ENCODE measurements at places on chromosomes 3 and 15.

DNA sequence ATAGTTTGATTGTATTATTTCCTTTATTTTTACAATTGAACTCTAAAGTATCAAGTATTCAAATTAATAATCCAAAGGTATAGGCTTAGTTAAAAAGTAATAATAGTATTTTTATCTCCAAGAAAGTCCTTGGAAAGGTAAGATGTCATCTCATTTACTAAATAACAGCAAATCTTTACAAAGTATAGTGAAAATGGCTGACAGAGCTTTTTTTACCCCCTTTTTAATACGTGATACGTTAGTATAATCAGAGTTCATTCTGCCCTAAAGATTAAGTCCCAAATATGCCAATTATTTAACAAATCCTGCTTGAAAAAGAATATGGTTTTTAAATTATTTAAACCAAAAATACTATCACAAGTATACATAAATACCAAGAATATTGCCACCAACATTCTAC lies 12.2 kb downstream of the CBLB start:
- DNase-seq = no peak

DNA sequence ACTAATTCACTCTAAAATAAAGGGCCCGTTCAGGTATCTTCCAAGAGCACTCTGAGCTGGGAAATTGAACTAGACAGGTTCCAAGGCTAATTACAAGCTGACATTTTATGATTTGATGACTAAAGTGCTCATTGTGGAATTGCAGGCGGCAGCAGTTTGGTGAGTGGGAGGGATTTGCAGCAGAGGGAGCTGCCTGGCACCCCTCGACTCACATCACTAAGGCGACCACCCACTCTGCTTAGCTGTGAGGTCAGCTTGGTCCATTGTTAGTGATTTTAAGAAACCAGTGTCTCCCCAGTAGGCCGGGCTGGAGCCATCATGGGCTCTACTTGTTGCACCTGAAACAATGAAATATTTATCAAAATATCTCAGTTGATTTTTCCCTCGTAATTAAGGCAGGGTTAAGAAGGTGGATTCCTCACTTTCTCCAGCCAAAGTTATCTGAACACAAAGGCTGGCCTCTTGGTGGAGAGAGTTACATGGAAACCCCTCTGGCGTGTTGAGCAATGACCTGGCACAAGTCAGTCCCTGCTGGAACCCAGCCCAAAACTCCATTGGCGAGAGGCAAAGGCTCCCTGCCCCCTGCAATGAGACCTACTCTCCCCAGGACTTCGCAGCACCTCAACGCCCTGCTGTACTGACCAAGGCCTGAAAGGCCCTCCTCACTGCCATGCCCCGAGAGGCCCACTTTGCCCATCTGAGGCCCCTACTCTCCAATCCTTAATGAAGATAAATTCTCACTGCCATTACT lies 65.0 kb upstream of the ATP2B2 start:
- DNase-seq = no peak

DNA sequence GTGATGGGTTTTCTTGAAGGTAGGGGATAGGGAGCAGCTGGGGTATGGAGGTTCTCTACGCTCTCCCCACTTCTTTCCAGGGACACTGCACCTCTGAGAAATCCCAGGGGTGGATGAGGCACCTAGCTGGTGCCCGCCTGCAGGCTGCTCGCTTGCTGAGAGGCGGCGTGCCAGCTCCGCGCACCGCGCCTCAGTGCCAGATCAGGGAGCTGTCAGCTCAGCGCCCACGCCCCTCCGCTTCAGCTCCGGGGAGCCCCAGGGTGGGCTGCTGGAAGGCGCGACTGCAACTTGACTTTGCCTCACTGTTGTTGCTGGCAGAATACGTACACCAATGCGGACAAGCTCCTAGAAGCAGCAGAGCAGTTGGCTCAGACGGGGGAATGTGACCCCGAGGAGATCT lies 345.7 kb upstream of the UMPS start:
- no peak for DNase-seq

DNA sequence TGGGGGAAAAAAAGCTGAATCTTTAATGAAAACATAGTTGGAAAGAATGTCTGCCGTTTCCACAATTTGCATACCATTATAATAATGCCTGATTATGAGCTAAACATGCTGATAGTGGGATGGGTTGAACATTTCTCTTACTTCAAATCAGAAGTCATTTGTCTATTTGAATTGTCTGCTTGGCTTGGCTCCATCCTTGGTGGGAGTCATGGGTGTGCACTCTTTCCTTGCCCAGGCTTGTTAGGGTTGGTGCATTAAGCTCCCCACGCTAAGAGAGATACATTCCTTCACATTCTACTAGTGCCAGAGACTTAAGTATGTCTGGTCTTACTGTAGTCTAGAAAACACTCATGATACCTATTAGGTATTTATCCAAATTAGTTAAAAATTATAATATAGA lies 121.4 kb upstream of the RARB start:
- no peak for DNase-seq

- DNase-seq = no peak
Measured at GRCh38 chr3:100205171-100205570, 55.6 kb upstream of the TBC1D23 start.

- DNase-seq = no peak
Measured at GRCh38 chr3:41963823-41964222, 1.9 kb upstream of the ULK4 start.

DNA sequence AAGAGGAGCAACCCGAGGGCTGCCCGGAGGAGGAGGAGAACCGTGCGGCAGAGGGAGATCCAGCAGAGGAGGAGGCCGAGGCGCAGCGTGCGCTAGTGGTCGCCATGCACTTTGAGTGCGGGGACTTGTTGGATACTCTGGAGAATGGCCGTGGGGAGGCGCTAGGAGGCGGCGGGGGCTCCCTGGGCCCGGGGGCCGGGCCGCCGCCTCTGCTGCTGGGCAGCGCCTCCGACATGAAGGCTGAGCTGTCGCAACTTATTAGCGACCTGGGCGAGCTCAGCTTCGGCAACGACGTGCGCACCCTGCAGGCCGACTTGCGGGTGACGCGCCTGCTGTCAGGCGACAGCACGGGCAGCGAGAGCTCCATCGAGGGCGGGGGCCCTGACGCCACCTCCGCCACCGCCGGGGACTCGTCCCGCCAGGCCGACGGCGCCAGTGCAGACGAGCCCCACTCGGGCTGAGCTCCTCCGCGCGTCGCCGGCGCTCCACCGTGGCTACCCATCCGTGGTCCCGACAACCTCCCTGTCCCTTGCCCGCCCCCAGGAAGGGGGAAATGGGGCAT lies 2.0 kb downstream of the FAM43A start:
- no peak for DNase-seq

GRCh38 chr3:72344236-72344635 lies 504.0 kb downstream of the SHQ1 start:
- DNase-seq = no peak

DNA sequence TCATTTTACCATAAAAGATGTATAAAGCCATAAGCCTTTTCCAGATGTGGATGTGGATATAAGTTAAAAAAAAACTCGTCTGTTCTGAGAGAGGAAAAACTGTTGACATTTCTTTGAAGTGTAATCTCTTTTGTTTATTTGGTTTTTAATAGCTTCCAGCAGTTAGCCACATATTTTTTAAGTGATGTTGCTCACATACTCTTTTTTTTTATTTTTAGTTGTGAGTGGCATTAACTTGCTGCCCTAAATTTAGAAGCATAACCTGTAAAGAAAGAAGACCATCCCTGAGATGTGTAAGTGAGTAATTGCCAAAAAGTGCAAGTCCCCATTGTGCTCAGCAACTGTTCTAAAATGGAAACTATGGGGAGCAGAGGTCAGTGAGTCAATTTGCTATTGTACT lies 415.9 kb upstream of the MDFIC2 start:
- DNase-seq = no peak
